ENCODE measurements at places on chromosomes 1 and 21.

DNA sequence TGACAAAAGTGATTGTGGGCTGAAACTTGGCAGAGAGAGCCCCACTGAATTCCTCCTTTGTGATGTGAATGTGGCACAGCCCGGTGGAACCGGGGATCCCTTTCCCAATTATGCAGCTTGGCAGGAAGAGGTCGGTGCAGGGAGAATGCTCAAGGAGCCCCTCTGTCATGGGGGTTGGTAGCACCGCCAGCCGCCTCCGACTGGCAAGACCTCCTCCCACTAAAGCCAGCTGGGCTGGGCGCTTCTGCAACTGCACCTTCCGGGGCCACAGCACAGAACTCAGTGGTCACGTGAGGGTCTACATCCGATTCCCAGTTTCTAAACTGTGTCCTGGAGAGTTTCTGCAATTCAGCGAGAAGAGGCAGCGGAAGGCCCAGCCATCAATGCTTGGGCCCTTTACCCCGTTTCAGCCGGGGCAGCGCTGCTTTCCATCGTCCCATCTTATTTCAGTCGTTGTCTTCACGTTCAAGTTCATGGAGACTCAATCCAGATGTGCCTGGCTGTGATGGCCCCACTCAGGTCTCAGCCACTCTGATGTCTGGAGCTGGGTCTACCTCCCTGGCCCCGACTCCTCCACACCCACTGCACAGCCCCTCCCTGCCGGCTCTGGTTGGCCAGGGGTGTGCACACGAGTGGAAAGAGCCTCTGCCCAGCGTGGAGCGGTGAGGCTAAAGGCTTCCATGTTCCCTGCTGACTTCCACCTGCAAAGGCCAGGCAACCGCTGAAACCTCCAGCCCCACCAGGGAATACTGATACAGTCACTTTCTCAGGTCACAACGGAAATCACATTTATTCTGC, 39.8 kb upstream of the FHAD1 start:
- DNase-seq: no peak

DNA sequence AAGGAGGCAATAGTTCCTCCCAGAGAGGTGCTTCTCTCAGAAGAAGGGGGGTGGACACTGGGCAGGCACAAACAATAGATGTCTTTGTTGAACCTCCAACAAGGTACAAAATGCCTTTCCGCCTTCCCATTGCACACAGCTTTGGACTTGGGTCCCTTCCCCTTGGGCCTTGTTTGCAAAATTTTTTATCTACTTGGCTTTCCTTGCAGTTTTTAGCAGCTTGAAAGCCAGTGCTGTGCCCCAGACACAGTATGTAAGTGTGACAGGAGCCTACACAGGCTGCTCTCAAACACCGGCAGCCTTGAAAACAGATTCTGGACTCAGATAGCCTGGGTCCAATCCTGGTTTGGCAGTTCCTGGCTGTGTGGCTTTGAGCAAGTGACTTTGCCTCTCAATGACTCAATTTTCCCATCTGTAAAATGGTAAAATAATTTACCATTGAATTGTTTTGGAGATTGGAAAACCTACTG, 43.0 kb downstream of the ELAPOR1 start:
- DNase-seq: no peak

- no peak for DNase-seq
Observed at GRCh38 chr1:65063025-65063424, 85.0 kb upstream of the AK4 start.

- no peak for DNase-seq
Observed at GRCh38 chr1:89975540-89976125, 19.3 kb upstream of the ZNF326 start.

DNA sequence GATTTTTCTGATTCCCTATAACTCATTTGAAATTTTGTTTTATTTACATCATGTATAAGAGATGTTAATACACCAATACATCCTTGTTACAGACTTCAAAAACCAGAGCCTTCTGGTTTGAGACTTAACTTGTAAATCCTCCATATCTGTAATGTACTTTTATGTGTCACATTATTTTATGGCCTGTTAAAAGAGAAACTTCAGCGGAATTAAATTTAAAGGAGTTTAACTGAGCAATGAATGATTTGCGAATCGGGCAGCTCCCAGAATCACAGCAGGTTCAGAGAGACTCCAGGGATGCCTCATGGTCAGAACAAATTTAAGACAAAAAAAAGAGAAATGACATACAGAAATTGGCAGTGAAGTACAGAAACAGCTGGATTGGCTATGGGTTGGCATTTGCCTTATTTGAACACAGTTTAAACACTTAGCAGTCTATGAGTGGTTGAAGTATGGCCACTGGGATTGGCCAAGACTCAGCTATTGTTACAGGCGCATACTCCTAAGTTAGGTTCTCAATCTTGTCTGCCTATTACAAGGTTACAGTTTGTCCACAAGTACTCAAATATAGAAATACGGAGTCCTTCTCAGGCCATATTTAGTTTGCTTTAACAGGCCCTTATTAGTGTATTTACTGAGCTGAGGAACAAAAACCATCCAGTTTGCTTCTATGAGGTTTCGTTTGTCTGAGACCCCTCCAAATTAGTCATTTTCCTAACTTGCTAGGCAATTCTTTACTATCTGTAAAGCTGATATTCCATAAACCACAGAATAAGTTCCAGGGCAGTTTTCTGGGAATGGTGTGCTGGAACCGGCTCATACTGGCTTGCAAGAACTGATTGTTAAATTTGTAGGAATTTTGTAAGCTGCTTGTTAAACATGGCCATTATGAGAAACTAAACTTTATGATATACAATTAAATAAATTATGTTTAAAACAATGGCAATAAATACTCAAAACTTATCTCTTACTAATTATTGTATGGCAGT, 56.2 kb upstream of the WDR26 start:
- no peak for DNase-seq

DNA sequence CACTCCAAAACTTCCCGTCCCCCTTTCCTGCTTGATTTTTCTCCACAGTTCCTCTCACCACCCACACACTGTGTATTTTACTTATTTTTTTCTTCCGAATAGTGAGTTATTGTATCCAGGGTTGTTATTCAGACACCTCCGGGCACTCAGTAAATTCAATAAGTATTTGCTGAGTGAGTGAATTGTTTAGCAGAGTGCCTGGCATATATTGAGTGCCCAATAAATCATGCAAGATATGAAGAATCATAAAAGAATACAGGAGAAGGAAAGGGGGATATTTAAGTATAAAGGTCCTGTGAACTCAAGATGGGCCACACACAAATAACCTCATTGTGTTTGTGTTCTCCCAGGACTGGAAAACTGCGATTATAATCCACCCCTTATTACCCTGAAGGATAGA, 139.9 kb downstream of the GALNT2 start:
- DNase-seq: no peak

GRCh38 chr1:29581256-29581655, 344.9 kb downstream of the PTPRU start:
- DNase-seq: no peak

DNA sequence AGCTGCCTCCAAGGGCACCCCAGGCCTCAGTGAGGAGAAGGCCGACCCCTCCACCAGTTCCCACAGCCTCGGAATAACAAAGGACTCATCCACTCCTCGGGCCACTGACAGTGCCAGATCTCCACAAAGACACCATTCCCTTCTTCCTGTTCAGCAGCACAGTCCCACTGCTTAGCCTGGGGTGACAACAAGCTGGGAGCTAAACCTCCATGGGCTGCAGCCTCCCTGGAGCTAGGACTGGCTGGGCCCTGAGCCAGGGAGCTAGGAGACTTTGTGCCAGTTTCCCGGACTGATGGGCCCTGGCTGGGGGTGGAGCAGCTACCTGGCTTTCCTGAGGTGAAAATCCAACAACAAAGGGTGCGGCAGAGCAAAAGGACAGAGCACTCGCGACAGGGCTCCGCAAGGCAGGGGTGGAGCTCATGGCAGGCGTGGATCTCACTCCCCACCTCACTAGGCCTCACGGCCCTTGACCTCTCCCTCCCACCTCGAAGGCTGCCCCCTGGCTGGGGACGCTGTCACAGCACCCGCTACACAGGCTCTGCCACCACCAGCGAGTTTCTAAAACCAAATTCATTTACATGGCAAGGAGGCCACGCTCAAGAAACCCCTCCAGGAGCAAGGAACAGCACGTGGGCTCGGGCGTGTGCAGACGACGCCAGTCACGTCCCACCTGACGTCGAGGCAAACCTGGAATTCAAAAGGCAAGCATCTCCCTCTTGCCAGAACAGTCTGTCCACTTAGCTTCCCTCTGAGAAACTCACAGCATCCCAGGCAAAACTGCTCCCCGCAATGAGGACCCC, 13.8 kb downstream of the SLC35E2B start:
- no peak for DNase-seq

DNA sequence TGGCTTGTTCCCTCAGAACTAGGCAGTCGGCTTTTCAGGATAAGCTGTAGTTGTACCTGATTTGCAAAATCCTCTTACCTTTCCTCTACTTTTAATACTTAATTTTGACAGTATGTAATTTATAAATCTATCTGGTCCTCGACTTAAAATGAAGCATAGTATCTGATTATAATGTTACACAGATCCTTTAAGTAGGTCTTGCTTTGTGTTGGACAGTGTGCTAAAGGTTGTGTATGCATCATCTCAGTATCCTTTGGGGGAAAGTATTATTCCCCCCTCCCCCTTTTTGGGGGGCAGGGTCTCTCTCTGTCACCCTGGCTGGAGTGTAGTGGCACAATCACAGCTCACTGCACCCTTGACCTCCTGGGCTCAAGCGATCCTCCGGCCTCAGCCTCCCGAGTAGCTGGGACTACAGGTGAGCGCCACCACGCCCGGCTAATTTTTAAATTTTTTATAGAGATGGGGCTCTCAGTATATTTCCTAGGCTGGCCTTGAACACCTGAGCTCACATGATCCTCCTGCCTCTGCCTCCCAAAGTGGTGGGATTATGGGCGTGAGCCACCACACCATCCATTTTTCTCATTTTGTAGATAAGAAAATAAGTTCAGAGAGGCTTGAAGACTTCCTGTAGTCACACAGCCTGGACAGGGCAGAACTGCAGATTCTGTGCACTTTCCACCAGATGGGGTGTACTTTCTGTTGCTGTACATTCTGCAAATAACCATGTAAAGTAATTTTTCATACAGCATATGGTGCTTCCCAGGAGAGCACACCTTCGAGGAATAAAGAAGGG, 791 bp upstream of the STX6 start:
- no peak for DNase-seq

DNA sequence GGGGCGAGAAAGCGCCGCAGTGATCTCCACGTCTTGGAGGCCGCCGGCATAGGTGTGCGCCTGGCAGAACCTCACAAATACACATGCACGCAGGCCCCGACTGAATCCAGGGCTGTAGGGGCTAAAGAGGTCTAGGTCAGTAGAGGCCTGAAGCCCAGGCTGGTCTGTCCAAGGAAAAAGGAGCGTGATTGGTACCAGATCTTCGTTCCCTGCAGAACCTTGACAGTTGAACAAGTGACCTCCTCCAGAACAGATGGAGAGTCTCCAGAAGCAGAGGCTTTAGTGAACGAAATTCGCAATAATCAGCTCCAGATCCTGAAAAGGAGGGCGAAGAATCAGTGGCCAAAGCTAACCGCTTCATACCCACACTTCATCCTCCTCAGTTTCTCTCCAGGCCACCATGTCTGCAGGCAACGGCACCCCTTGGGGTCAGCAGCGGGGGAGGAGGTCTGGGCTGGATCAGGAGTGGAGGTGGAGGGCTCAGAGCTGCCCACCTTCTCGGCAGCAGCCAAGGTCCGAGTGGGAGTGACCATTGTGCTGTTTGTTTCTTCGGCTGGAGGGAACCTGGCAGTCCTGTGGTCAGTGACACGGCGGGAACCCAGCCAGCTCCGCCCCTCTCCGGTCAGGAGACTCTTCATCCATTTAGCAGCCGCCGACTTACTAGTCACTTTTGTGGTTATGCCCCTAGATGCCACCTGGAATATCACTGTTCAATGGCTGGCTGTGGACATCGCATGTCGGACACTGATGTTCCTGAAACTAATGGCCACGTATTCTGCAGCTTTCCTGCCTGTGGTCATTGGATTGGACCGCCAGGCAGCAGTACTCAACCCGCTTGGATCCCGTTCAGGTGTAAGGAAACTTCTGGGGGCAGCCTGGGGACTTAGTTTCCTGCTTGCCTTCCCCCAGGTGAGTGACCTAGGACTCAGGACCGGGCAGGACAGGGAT, 749 bp upstream of the PEX11B start:
- no peak for DNase-seq

DNA sequence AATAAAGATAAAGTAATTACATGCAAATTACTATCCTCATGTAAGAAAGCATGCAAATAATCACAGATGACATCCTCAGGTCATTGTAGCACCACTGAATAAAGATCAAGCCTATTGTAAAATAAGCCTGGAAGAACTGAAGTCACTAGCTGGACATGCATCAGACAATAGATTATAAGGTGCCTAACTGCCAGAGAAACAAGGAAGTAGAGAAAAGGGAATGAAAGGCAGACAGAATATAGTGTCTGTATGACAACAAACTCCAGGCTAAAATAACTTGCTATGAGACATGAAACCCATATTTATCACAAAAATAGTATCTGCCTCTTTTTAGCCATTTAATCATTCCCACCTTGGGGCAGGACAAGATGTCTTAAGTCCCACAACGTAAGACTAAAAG, 108.7 kb downstream of the ENAH start:
- no peak for DNase-seq

GRCh38 chr1:230826166-230826875, 42.0 kb downstream of the C1orf198 start:
- no peak for DNase-seq

GRCh38 chr1:155729031-155729898, 40.4 kb downstream of the DAP3 start:
- no peak for DNase-seq

DNA sequence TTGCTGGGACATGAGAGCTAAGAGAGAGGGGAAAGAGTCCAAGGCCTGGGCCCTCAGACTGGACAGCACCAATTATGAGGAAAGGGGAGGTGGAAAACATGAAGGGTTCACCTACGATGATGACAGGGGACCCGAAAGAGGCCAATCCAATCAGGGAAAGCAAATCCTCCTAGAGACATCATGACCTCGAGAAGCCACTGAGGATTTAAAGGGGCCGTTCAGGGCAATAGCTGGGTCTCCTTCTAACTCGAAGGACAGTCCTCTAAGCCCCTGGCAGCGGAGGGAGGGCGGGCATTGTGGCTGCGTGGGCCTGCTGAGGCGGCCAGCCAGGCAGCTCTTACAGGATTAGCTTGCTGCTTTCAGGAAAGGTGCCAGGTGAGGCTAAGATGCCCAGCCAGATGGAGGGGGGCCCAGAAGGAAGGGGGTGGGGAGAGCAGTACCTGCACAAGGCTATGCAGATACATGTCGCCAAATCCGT, 7.4 kb downstream of the MEF2D start:
- DNase-seq: no peak

- DNase-seq: no peak
Observed at GRCh38 chr1:228765168-228765946, 30.1 kb downstream of the RHOU start.

All from stimulated activated CD4-positive, alpha-beta T cell treated with anti-CD3 and anti-CD28 coated beads, Interleukin-1b, Interleukin-23, amount 100 ng/mL, for 24 hours (primary cell).